Midbrain (tissue), 1 donor: ENCODE measurements at places on chromosomes 1 and 21.

DNA sequence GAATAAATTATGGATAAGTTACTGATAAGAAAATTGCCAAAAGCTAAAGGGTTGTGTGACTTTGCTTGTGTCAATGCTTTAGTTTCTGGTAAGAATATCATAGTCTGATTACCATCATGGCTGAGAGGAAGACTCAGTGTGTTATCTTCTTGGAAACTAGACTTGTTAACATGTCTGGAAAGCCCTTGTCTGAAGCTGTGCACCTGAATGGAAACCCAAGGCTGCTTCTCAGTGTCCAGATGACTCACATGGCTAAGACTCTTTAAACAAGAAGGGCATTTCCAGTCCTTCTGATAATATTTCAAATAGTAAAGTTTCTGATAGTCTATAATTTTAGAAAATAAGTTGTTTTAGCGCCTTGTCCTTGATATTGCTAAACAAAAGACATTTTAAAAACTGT is 1092.7 kb downstream of the PLA2G4A start:
- DNase-seq = no peak

DNA sequence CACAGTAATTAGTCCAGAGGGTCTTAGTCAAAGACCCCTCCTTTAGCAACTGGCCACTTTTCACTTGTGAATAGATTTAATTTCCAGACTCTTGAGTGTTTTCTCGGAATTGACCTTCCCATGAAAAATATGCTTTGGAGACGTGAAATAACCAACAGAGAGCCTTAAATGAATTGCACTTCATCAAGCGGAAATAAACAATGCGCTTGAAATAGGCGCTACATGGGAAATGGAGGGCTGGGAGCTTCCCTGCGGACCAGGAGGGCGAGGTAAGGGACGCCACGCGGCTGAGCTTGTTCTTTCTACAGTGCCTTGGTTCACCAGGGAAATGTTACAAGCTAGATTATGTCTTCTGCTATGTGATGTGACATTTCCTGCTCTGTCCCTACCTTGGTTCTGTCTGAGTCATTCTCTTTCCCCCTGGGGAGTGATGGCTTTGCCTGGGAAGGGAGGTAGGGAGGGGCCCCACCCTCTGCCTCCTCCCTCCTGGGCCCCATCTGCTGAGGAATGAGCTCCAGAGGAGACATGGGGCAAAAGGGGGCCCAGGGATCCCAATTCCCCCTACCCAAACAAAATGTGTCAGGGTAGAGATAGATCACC is 619.3 kb downstream of the PTPRU start:
- no peak for DNase-seq

DNA sequence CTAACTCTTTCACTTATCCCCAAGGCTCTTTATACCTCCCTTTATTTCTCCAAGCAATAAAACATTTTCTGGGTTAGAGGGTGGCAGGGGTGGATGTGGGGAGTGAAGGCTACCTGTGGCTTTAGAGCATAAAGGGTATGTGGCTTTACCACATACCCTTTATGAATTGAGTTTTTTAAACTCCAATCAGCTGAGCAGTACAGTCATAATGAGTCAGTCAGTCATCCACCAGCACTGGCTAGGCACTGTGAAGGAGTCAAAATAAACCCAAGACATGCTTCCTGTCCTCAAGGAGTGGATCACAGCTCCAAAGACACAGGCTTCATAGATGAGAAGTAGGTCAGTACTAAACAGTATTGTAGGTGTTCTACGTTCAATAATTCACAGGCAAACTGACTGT is 2.6 kb upstream of the TDRD10 start:
- DNase-seq = no peak

DNA sequence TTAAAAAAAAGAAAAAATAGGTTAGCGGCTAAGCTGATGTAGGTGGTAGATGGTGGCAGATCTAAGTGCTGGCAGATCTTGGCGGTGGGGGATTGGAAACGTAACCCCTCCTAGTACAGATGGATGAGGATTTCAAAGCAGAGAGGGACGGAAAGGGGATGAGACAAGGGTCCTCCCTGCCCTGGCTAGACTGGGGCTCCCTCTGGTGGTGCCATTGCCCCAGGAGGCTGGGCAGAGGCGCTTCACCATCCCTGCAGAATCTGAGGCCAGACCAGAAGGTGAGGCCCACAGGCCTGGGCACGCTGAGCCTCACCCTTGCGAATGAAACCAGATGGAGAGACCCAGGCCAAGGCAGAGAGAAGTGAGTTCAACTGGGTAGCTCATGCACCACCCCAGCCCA is 7.0 kb upstream of the PLEKHA6 start:
- DNase-seq = no peak

DNA sequence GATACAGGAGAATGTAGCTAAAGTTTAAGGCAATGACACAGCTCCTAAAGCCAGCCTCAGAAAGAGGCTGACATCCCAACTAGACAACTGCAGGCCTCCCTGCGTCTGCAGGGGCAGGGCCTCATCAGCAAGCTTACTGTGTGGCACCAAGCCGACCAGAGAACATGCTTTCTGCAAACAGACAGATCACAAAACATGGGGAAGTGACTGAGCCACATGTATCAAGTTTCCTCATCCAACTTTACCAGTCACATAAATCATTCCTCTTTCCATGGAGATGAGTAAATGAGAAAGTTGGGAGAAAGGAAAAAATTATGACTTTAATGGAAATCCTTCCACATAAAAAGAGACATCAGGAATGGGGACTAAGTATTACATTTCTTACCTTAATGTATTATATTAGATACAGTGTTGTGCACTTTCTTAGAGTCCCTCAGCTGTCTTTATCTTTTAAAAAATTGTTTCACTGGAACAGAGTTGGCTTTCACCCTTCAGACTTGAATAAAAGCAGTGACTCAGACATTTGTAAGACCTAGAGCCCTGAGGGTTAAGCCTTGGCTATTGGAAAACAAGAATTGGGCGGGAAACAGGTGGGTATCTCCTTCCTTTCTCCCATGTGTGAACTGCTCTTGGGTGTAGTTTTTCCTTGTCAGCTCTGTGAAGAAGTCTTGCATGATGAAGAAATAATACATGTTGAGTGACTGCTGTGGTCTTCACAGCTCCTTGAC is 305.7 kb upstream of the SNX7 start:
- no peak for DNase-seq

- no peak for DNase-seq
Measured at GRCh38 chr1:40630488-40631223, 34.8 kb downstream of the RIMS3 start.

- DNase-seq = peak; percentile 57
Measured at GRCh38 chr1:243508303-243508713, 252.5 kb downstream of the SDCCAG8 start.

DNA sequence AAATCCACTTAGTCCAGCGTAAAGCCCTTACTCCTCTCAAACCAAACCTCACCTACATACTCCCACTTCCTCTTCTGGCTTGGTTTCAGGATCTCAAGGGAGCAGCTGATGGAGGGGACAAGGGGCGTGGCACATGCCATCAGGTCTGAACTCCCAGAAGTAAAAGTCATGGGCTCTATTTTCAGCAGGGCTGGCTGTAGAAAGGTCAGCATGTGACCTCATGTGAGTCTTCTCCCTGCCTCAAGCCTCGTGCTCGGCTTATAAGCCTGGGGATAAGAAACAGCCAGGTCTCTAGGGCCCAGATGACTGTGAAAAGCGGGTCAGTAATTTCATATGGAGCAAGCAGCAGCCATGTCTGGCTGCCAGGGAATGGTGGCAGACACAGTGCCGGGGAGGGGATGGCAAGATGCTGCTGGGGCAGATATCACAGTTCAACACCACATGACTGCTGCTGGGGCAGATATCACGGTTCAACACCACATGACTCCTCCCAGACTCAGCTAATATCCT is 227.9 kb downstream of the KCNH1 start:
- DNase-seq = no peak

- DNase-seq = no peak
Measured at GRCh38 chr1:158806916-158807536, 24.1 kb upstream of the MNDA start.

DNA sequence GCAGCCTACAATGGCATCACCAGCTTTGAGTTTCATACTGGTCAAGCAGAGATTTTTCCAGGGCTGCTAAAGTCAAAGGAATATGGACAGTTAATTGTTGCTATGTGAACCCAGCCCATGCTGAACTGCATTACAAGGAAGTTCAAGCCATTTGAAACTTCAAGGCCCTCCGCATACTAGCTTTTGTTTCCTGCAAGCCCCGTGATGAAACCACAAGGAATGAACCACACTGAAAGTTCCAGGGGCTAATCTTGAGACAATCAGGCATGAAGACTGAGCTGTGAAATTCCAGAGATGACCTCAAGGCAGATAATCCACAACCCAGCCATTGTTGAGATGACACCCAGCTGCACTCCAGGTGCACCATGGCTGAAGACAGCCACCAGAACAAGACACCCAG is 180.8 kb downstream of the C1orf21 start:
- no peak for DNase-seq

GRCh38 chr1:224435999-224436398 is 1.4 kb upstream of the WDR26 start:
- no peak for DNase-seq

GRCh38 chr1:33823830-33824229 is 40.0 kb upstream of the HMGB4 start:
- no peak for DNase-seq

GRCh38 chr1:180693564-180694244 is 61.9 kb downstream of the XPR1 start:
- DNase-seq = no peak

DNA sequence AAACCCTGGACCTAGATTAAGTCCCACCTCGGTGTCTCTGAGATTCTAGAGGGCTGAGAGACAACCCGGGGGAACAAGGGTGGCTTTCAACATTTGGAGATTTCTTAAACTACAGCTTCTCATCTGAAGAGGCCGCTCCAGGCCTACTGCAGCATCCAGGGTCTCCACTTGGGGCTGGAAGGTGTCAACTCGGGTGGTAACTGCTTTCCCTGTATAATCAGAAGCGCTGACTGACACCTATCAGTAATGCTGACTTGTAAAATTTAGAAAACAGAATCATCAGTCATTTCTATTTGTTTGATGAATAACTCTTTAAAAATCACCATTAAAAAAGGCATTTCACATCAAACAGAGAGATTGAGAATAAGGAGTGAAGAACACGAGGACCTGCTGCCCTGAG is 226.0 kb downstream of the PBX1 start:
- no peak for DNase-seq

DNA sequence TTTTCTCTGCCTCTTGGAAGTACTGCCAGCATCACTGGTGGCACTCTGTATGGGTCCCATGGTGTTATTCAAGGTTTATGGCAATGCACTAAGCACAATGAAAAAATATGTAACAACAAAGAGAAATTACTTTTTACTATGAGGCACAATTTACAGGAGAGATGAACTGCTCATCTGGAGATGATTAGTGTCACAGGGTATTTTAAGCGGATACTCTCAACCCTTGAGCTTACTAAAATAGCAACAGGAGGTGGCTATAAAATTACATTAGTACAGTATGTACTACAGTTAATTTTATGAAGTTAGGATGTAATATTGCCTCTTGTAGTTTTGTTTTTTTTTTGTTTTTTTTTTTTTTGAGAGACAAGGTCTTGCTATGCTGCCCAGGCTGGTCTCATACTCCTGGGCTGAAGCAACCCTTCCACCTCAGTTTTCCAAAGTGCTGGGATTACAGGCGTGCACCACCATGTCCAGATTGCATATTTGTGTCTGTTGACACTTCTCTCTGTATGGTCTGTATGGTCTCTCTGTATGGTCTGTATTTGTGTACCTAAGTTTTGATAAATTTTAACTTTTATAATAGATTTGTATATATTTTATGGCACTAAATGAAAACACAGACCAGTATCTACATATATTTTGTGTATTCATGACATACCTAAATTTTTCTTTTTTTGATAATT is 175.6 kb upstream of the HP1BP3 start:
- no peak for DNase-seq

- no peak for DNase-seq
Measured at GRCh38 chr1:97567000-97567749, 353.7 kb downstream of the DPYD start.

- no peak for DNase-seq
Measured at GRCh38 chr1:160637821-160638539, 8.9 kb downstream of the SLAMF1 start.

DNA sequence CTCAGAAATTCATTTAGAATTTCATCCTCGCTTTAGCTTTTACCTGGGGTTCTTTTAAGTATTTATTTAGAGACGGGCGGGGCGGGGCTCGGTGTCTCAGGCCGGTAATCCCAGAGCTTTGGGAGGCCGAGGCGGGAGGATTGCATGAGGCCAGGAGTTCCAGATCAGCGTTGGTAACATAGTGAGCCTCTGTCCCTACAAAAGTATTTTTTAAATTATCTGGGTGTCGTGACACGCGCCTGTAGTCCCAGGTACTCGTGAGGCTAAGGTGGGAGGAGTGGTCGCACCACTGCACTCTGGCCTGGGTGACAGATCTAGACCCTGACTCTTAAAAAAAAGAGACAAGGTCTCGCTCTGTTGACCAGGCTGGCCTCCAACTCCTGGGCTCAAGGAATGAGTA is 942 bp upstream of the RSBN1 start:
- no peak for DNase-seq

- DNase-seq = no peak
Measured at GRCh38 chr21:43330306-43330881, 96.5 kb downstream of the SIK1 start.

DNA sequence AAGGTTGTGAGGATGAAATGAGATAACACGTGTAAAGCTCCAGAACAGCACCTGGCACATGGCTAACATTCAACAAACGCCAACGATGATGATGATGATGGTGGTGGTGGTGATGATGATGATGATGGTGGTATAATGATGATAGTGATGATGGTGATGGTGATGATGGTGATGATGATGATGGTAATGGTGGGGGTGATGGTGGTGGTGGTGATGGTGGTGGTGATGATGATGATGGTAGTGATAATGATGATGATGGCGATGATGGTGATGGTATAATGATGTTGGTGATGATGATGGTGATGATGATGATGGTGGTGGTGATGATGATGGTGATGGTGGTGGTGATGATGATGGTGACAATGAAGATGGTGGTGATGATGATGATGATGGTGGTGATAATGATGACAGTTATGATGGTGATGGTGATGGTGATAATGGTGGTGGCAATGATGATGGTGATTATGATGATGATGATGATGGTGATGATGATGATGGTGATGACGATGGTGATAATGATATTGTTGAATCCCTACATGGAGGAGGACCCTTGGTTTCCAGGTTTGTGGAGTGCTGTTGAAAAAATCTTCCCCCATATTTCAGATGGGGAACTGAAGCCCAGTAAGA is 54.1 kb downstream of the DMRTA2 start:
- no peak for DNase-seq

GRCh38 chr1:8166406-8166805 is 140.3 kb upstream of the ERRFI1 start:
- DNase-seq = peak; percentile 1

GRCh38 chr1:84603941-84604830 is 29.9 kb upstream of the CTBS start:
- no peak for DNase-seq

DNA sequence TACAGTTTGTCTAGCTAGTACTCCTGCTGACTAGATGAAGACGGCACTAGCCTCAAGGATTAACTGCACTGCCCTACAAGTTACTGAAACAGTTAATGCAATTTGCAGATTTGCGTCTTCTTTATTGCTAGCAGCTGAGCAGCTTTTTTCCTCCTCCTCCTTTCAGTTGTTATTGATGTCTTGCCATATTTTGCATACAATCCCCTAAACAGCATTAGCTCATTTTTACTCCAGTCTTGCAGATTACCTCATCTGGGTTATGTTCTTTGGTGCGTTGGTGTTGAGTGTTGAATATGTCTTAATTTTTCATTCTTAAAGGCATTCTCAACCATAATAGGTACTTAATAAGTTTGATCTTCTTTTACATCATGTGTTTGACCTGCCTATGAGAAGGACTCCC is 363.4 kb upstream of the LYPLAL1 start:
- no peak for DNase-seq

- no peak for DNase-seq
Measured at GRCh38 chr1:228084325-228084724, 1.8 kb downstream of the ARF1 start.
